ENCODE measurements at places on chromosomes 7 and 10.

DNA sequence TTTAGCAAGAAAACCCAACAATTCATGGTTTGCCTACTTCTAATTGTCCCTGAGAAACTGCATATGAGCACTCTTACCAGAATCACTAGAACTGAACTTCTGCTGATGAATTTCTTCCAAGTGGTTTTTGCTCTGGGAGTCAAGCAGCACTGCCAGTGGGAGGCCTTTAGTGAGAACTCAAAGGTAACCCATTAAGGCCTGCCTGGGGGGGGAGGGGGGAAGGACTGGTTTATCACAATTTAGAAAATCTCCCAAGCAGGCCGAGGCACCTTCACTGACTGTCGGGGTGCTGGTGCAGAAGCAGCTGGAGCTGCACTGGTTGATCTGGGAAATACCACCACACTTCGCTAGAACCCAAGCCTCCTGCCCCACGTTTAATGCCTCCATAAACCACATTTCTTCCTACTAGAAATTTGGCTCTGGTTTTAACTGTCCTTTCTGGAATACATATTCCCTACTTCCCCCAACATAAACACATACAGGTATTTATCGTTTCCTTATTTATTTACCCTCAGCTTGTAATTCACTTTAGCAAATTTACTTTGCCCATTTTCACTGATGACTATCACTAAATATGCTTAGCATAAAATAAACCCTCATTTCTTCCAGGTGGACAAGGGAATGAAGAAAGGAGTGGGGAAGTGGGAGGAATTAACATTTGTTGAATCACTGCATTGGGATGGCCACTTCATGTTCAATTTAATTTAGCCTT, 14.2 kb downstream of the ANK3 start:
- DNase-seq = no peak

GRCh38 chr7:38330039-38330438, 56.6 kb upstream of the TARP start:
- DNase-seq = no peak

DNA sequence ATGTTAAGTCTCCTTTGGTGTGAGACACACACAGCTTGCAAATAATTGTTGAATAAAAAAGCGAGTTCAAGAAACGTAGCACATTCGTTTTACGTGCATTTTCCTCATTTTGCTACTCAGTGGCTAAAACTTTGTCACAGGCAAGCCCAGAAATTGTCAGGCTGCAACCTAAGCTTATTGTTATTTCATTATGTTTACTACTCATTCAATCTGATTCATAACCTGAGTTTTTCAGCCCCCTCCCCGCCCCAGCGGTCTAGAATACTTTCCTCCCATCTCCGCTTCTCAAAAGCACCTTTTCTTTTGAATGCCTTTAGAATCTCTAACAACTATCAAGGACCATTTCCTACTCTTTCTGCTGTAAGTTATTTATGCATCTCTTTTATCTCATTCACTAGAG, 1.1 kb downstream of the FAM133B start:
- no peak for DNase-seq

- peak; percentile 85 for DNase-seq
These were observed 178.6 kb upstream of the INHBA start for GRCh38 chr7:41881331-41882130.

DNA sequence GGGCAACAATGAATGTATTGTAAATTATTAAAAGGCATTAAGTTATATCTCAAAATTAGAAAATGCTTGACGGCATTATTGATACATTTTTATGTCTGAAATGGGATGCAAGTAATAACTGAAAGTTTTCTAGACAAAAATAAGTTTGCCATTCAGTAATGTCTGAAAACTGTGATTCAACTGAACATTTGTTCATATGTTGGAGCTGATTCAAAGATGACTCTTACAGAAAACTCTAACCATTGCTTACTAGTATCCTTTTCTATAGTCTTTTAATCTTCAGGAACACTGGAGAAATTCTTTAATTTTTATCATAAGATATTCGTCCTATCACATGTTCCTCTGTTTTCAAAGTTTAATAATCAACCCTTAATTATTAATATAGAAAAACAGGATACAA, 71.1 kb upstream of the TFEC start:
- DNase-seq = no peak

GRCh38 chr10:132973903-132974241, 31.5 kb upstream of the CFAP46 start:
- DNase-seq = no peak

DNA sequence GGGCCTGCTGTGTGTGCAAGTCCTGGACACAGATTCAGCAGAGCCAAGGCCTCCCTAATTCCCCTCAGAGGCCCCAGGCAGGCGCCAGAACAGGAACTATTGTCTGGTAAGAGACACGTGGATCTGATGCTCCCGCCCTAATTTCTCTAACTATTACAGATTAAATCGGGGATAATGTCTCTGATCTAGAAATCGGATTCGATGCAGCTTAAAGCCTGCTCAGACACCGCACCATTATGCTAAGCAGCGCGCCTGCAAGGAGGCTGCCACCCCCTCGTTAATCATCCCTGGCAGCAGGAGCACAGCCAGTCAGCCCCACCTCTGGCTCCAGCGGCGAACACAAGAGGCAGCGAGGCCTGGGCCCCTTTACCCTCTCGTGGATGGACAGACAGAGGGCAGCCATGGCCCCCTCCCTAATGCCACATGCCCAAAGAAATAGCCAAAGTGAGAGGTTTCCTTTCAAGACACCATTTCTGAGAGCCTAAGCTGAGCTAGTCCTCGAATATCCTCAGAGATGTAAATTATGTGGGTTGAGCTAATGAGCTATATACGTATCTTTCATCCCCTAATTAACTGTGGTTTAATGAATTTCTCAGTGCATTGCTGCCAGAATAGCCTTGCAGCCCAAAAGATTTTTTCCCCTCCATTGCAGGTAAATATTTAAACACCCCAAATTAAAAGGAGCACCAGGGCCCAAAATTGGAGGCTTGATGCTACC, 122.1 kb downstream of the GRID1 start:
- no peak for DNase-seq

DNA sequence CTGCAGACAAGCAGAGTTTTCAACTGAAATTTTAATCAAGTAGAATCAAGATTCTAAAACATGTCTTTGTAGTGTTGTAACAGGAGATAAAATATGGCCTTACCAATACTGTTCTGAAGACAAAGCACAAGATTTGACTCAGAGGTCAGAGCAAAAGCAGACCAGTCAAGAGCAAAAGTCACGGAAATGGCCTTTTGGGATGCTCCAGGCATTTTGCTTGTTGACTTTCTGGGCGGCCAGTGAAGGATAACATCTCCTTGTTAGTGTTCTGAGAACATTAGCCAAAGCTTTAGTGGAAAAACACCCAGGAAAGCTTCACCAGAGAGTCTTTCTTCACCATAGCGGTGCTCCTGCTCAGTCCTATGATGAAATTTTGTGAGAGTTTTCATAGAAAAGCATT, 590.6 kb downstream of the ARL4A start:
- DNase-seq = no peak

- no peak for DNase-seq
These were observed 68.7 kb upstream of the PRKG1 start for GRCh38 chr10:51005551-51005950.

GRCh38 chr7:71787513-71787912, 624.6 kb downstream of the CALN1 start:
- no peak for DNase-seq

DNA sequence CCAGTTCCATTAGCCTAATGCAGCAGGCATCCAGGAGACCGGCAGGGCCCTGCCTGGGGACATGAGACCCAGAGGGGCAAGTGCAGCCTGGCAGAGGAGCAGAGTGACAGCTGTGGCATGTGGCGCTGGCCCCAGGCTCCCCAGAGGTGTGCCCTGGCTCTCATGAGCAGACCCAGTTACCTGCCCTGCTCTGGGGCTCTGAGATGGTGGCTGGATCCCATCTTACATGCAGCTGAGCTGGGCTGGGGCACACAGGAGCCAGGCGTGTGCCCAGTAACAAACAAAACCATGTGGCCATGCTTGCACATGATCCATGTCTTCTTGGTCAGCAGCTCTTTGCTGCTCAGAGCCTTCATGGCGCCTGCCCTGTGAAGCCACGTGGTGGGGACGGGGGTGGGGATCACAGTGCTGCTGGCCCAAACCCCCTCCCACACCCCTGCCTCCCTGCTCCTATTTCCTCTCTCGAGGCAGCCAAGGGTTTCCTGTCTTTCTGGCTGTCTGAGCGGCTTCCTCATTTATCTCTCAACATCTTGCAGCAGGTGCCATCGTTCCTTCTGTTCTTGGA, 40.3 kb upstream of the GTF2I start:
- peak; percentile 42 for DNase-seq

GRCh38 chr7:90173127-90173844, 19.0 kb downstream of the STEAP1 start:
- DNase-seq = no peak

- DNase-seq = no peak
These were observed 7.2 kb upstream of the PGAM2 start for GRCh38 chr7:44072364-44073231.

- no peak for DNase-seq
These were observed 21.9 kb downstream of the PRLHR start for GRCh38 chr10:118573512-118573911.

DNA sequence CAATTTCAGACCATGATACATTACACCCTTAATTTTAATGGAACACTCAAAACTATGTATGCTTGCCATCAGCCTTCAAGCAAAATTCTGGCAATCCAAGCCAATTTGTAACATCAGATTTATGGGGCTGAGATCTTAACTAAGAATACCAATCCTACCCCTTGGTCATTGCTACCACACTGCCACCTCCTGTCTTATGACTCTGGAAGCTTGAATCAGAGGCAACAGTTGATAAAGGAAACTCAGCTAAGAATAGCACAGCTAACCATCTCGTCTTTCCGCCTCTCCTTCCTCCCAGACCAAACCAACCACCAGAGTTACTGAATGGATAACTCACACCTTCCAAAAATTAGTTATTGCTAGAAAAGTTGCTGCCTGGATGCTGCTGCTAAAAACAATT, 7.4 kb downstream of the IGF2BP3 start:
- peak; percentile 63 for DNase-seq

DNA sequence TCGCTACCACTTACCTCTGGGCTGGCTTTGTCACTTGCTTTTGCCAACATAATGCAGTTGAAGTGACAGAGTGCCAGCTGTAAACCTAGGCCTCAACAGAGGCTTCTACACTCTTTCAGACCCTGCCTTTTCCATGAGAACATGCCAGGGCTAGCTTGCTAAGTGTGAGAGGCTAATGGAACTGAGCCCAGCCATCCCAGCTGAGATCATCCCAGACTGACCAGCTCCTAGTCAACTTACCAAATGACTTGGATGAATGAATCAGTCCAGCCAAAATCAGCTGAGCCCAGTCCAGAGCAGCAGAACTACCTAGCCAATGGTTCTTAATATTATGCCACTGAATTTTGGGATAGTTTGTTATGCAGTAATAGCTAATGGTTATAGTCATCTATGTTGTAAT, 34.7 kb upstream of the MKLN1 start:
- no peak for DNase-seq

DNA sequence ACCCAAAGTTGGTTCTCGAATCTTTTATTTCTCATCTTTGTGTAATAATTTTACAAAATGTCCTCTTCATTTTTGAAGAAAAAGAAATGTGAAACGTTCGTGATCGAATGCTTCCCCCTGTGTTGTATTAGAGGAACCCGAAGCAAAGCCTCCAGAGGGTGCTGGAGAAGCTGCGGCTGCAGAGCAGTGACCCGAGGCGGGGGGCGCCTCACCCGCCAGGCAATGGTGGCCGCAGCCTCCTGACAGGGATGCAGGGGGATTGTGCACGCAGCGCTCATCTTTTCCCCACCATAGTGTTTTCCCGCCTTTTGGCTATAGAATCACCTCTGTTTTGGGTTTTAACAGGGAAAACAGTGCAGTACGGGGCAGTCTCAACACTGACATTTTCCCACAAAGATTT, 307.5 kb upstream of the ANKRD30A start:
- DNase-seq = no peak

DNA sequence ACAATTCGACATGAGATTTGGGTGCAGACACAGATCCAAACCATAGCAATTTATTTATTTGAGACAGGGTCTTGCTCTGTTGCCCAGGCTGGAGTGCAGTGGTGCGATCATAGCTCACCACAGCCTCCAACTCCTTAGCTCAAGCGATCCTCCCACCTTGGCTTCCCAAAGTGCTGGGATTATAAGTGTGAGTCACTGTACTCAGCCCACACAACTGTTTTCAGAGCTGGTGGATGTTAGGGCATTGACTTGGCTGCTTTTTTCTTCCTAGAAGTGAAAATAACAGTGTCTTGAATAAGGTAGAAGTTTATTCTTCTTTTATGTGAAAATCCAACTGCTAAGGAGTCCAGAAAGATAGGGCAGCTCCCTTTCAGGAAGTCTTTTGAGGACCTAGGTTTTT, 132.1 kb downstream of the CCDC3 start:
- no peak for DNase-seq

GRCh38 chr10:63628526-63629362, 107.5 kb downstream of the REEP3 start:
- peak; percentile 91 for DNase-seq

DNA sequence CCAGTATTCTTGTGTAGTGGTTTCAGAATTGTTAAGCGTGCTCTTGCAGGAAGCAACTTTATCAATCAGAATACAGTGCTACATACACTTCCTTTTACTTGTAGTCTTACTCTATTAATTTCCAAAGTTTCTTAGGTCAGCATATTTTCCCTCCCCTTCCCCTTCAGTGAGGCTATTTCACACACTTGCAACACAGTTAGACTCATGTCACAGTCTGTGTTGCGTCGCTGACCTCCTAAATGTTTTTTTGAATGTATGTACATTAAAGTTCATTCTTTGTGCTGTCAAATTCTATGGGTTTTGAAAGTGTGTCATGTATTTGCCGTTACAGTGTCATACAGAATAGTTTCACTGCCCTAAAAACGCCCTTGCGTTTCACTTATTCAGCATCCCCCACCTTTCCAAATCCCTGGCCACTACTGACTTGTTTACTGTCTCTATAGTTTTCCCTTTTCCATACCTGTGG, 5.4 kb upstream of the HKDC1 start:
- DNase-seq = no peak

DNA sequence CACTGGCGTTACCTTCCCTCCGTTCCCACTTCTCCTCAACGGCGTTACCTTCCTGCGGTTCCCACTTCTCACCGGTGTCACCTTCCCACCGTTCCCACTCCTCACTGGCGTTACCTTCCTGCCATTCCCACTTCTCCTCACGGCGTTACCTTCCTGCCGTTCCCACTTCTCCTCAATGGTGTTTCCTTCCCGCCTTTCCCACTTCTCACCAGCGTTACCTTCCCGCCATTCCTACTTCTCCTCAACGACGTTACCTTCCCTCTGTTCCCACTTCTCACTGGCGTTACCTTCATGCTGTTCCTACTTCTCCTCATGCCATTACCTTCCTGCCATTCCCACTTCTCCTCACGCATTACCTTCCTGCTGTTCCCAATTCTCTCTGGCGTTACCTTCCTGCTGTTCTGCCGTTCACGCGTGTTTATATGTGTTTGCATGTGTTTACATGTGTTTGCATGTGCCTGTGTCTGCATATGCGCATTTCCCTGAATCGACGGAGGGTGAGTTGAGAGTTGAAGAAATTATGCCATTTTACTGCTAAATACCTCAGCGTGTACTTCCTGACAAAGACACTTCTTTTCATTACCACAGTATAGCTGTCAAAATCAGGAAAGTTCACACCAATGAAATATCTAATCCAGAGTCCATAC, 23.2 kb upstream of the CFAP46 start:
- DNase-seq = no peak
